ENCODE measurements at places on chromosomes 1 and 21.

GRCh38 chr1:22508329-22508728 is 55.0 kb upstream of the EPHA8 start:
- H3K36me3 ChIP-seq = no peaks in the 10 kb centered on the region
- H3K4me1 ChIP-seq = peaks cover 5% of the 10 kb centered on the region
- no peaks in the 10 kb centered on the region for H3K27me3 ChIP-seq
- no peak overlapping the region for H3K4me3 ChIP-seq
- DNase-seq = no peak

GRCh38 chr1:168084396-168085231 is 52.1 kb downstream of the GPR161 start:
- H3K36me3 ChIP-seq = peaks cover 15% of the 10 kb centered on the region
- no peak overlapping the region for H3K27ac ChIP-seq
- H3K4me3 ChIP-seq = no peak overlapping the region
- peaks cover 17% of the 10 kb centered on the region for H3K4me1 ChIP-seq

- H3K36me3 ChIP-seq = no peaks in the 10 kb centered on the region
- H3K4me1 ChIP-seq = no peaks in the 10 kb centered on the region
- H3K27me3 ChIP-seq = no peaks in the 10 kb centered on the region
- DNase-seq = no peak
- H3K27ac ChIP-seq = no peak overlapping the region
Measured at GRCh38 chr1:53092659-53093450, 30.8 kb downstream of the PODN start.

- peaks cover 2% of the 10 kb centered on the region for H3K36me3 ChIP-seq
- H3K4me1 ChIP-seq = peaks cover 22% of the 10 kb centered on the region
- no peaks in the 10 kb centered on the region for H3K27me3 ChIP-seq
- DNase-seq = no peak
Measured at GRCh38 chr1:19476450-19477190, 8.7 kb downstream of the CAPZB start.

- no peaks in the 10 kb centered on the region for H3K27me3 ChIP-seq
- H3K36me3 ChIP-seq = no peaks in the 10 kb centered on the region
- no peak overlapping the region for H3K4me3 ChIP-seq
Measured at GRCh38 chr1:102435483-102435882, 438.8 kb upstream of the OLFM3 start.

Measured in neural crest cell (in vitro differentiated cells).